ENCODE measurements at places on chromosomes 12 and 14.

GRCh38 chr14:39875028-39875427 lies 442.8 kb upstream of the FBXO33 start:
- no peak for DNase-seq

GRCh38 chr12:14849661-14850060 lies 6.3 kb upstream of the ART4 start:
- no peak for DNase-seq

DNA sequence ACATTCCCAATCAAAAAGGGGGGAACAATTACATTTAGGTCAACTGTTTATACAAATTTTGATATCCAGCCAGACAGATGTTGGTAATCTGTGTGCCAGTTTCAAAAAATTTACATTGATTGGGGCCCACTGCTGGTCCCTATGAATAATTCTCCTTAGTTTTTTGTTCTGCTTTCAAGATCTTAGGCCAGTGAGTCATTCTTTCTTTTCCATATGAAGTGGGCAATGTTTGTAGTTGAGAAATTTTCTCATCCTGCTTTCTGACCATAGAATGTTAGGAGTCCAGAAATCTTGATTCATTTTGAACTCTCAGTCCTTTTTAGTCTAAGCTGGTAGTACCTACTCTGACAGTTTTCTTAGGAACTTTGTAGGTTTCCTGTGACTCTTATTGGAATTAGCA lies 244.3 kb downstream of the DIO2 start:
- DNase-seq: no peak

- no peak for DNase-seq
These were observed 90.4 kb downstream of the RBM19 start for GRCh38 chr12:113875691-113876090.

GRCh38 chr14:99749763-99750715 lies 43.2 kb upstream of the EML1 start:
- no peak for DNase-seq

All from GM06990 (cell line).